ENCODE measurements at places on chromosomes 7 and 10. TPM values are rescaled to one million over a fixed set of nuclear protein-coding genes. Genes with fewer than 3 reads are reported as not detected.

The SRI gene
- total RNA-seq, result 49.4 TPM

The MOGAT3 gene
- not detected for total RNA-seq

The ZNRF2 gene
- total RNA-seq, result 19.4 TPM

The GLI3 gene
- 3.7 TPM for total RNA-seq

GRCh38 chr10:75532253-75532924 is 101.0 kb downstream of the LRMDA start:
- DNase-seq, result no peak

DNA sequence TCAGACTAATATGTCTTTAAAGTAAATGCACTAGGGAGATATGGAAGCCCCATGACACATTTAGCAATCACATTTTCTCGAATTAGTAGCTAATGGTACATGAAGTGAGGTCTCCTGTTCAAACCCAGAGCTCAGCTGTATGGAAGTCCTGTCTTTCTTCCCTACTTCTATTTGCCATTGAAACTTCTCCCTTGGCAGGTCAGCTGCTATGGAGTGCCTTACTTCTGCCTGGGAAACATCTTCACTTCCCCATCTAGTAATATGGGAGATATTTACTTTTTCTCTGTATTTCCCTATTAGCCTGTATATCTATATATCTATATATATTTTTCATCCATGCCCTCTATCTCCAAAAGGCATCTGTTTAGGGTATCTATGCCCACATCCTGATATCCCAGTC is 225.3 kb upstream of the INHBA start:
- no peak for DNase-seq

DNA sequence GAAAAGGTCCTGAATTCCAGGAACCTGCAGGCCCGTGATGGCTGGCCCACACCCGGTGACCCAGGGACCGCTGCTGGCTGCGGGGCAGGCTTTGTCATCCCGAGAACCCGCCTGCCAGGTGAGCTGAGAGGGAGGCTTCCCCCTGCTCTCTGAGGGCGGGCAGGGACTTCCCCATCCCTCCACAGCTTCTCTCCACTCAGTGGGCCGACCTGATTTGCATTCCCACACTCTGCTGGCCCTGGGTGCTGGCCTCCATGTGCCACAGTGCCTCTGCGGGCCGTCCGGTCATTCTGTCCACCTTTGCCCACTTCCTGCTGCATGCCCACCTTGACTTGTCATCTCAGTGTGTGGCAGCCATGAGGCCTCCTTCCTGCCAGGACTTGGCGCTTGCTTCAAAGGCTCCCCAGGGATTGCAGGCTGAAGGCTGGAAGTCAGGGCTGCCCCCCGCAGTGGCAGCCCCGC is 35.3 kb downstream of the PALD1 start:
- DNase-seq, result no peak

GRCh38 chr10:7173948-7174347 is 236.9 kb downstream of the SFMBT2 start:
- DNase-seq, result no peak

GRCh38 chr7:26842897-26843296 is 21.5 kb downstream of the SKAP2 start:
- DNase-seq, result no peak

DNA sequence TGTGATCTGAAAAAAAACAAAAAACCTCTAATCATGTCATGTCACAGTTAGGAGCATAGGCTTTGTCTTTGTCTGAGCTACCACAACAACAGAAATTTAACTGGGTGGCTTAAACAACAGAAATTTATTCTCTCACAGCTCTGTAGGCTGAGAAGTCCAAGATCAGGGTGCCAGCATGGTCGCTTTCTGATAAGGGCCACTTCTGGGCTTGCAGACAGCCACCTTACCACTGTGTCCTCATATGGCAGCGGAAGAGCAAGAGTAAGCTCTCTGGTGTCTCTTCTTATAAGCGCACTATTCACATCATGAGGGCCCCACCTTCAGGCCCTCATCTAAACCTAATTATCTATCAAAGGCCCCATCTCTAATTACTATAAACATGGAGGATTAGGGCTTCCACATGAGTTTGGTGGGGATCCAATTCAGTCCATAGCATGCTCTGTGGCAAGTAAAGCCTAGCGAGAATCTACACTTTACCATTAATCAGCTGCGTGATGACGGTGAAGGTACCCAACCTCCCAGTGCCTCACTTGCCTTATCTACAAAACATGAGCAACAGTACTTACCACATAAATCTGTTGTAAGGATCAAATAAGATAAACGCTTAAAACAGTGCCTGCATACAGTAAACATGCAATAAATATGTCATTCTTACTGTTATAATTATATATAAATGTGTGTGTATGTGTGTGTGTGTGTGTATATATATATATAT is 17.3 kb downstream of the ZNF438 start:
- no peak for DNase-seq
